Ascending aorta (tissue), 2 donors: ENCODE measurements at places on chromosomes 6 and 20. TPM values are rescaled to one million over a fixed set of nuclear protein-coding genes. Genes with fewer than 3 reads are reported as not detected.
A peak's percentile ranks its signal among the peaks of the same experiment; 100 is the strongest.

Gene SLC22A7
- 1.8 TPM for total RNA-seq

- no peaks in the 10 kb centered on the region for H3K4me1 ChIP-seq
- DNase-seq = no peak
- no peak overlapping the region for H3K27ac ChIP-seq
- no peaks in the 10 kb centered on the region for H3K27me3 ChIP-seq
Observed at GRCh38 chr6:8958894-8959511, 523.7 kb upstream of the SLC35B3 start.

DNA sequence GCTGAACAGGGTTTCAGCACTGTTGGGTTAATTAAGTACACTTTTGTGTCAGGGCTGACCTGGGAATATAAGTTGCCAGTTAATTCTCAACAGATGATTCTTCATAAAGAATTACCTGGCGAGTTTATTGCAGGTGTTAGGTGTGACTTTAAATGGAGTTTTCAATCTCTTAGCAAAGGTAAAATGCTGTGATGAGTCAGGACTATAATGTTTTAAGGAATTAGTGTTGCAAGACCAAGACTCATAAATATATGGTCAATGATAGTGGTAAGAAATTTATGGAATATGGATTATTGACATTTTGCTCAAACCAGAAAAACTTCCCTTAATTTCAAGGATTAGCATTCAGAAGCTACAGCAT lies 50.0 kb upstream of the PLCG1 start:
- no peak for DNase-seq
- peaks cover 33% of the 10 kb centered on the region for H3K36me3 ChIP-seq
- no peak overlapping the region for H3K4me3 ChIP-seq
- H3K27ac ChIP-seq = no peak overlapping the region
- no peaks in the 10 kb centered on the region for H3K4me1 ChIP-seq
- no peaks in the 10 kb centered on the region for H3K27me3 ChIP-seq

- H3K4me3 ChIP-seq = peak overlapping the region; percentile 96
- H3K27ac ChIP-seq = peak overlapping the region; percentile 99
- no peaks in the 10 kb centered on the region for H3K36me3 ChIP-seq
- H3K27me3 ChIP-seq = no peaks in the 10 kb centered on the region
Observed at GRCh38 chr6:158818581-158819212, 471 bp downstream of the EZR start.

DNA sequence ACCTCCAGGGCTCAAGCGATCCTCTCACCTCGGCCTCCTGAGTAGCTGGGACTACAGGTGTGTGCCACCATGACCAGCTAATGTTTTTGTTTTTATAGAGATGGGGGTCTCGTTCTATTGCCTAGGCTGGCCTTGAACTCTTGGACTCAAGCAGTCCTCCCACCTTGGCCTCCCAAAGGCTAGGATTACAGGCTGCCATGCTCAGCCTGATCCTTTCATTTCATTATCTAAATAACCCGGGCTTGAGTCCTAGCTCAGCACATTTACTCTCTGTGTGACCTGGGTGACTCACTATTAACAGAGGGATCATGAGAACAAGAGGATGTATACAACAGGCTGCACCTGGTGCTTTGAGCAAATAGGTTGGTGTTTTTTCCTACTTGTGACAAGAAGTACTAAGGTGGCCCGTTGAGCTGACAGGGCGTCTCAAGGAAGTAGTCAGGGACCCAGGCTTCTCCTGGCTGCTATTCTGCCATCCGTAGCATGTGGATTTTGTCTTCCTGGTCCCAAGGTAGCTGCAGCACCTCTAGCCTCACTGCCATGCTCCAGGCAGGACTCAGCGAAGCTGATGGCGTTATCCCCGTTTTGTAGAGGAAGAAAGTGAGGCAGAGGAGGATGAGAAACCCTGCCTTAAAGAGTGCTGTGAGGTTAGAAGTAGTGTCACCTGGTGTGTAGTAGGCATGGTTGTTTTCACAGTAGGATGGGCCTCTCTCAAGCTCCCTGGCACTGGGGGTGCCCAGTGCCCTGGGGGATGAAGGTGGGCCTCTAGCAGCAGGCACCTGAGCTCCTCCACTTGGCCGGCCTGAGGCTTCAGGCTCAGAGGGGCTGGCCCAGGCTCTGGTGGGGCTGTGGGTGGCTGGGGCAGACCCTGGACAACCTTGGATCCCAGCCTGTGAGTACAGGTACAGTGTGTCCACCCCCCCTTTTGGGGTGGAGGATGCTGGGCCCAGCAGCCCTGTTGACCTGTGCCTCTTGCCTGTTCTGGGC lies 62.4 kb downstream of the ADNP start:
- no peaks in the 10 kb centered on the region for H3K27me3 ChIP-seq
- no peak overlapping the region for H3K4me3 ChIP-seq
- no peak overlapping the region for H3K27ac ChIP-seq
- H3K36me3 ChIP-seq = no peaks in the 10 kb centered on the region
